ENCODE measurements at places on chromosomes 11 and 22.

DNA sequence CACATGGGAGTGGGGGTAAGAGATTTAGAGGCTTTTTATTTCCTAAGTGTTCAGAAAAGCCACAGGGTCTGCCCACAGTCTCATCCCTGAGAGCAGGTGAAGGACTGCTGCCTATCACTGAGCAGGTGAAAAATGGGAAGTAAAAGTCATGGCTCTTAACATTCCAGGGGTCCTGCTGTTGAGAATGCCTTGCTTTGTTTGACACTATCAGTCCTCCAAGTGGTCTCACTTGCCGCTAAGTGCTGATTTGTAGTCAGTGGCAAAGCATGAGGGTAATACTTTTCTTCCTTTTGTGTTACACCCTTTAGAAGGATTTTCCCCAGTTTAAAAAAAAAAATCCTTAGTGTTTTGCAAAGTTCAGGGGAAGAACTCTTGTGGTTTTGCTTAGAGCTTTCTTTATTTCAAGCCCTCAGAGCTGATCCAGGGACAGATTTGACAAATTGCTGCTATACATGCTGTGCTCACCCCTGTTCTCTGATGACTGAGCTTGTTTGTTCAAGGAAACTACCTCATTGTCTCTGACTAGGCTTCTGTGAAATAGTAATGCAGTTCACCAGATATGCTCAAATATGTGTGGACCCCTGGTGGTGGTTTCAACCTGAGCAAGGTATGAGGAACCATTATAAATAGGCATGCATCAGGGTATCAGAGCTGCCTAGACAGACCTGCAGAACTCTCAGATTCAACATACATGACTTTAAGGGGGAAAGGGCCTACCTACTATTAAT lies 141.0 kb downstream of the ARHGAP42 start:
- DNase-seq: no peak

DNA sequence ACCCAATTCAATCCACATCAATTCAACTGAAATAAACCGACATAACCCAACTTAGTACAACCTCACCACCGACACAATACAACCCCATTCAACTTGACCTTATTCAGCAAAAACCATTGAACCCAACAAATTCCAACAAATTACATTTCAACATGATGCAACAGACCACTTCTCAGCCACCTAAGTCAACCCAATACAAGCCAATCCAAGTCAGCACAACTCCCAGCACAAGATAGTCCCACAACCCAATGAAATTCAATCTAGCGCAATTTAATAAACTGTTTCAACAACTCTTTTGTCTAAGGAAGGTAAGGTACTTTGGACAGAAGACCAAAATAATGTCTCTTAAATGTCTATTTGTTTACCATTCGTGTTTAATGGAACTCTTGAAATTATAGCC lies 226.0 kb downstream of the MIAT start:
- DNase-seq: no peak

- no peak for DNase-seq
Measured at GRCh38 chr11:65576867-65577755, 1.3 kb downstream of the EHBP1L1 start.

- no peak for DNase-seq
Measured at GRCh38 chr11:82041764-82042163, 691.9 kb downstream of the FAM181B start.

GRCh38 chr11:14974515-14975251 lies 2.5 kb upstream of the CALCA start:
- DNase-seq: no peak

DNA sequence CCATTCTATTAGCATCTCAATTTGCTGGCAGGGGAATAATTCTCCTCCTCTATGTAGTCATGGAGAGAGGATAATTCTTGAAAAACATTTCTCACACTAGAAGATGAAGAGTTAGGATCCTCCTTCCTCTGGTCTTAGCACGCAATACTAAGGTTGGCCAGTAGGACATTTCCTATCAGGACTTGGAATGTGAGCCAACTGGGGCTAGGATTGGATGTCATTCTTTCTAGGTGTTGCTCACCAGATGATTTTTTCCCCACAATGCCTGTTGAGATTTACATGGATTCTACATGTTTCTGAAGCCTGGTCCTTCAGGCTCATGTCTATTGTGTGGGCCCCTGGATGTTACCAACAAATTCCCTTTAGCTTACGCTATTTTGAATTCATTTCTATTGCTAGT lies 28.0 kb downstream of the SLN start:
- DNase-seq: no peak

- DNase-seq: no peak
Measured at GRCh38 chr22:47020166-47020565, 257.7 kb downstream of the TBC1D22A start.

GRCh38 chr11:62842171-62842741 lies 2.9 kb upstream of the WDR74 start:
- no peak for DNase-seq

DNA sequence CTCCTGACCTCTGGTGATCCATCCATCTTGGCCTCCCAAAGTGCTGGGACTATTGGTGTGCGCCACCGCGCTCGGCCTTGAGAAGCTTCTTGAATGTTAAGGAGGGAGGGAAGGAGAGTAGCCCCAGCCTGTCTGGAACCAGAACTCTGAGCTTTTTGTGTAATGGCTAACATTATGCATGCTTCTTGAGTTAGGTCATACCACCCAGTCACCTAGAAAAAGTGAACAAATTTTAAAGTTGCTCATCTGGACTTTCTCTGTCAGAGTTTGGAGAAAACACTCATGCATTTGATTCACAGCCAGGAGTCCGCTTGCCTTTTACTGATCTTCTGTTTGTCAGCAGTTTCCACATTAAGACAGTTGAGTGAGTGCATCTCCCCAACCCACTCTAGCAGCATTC lies 82.1 kb downstream of the PPP6R3 start:
- no peak for DNase-seq

DNA sequence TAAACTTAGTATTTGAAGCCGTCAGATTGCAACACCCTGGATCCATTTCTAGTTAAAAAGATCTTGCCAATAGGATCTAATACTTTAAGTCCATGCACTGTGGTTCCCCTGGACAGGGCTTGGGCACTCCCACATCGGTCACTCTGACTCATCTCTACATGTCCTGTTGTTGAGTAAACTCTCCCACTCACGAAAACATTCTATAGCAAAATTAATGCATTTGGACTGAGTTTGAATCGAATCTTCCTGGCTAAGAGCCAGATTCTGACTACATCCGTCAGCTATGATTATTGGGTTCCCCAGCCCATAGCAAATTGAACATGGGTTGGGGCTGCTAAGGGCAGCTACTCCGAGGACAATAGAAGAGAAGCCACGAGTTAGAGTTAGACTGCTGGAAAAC lies 182.1 kb upstream of the SORL1-AS1 start:
- no peak for DNase-seq

DNA sequence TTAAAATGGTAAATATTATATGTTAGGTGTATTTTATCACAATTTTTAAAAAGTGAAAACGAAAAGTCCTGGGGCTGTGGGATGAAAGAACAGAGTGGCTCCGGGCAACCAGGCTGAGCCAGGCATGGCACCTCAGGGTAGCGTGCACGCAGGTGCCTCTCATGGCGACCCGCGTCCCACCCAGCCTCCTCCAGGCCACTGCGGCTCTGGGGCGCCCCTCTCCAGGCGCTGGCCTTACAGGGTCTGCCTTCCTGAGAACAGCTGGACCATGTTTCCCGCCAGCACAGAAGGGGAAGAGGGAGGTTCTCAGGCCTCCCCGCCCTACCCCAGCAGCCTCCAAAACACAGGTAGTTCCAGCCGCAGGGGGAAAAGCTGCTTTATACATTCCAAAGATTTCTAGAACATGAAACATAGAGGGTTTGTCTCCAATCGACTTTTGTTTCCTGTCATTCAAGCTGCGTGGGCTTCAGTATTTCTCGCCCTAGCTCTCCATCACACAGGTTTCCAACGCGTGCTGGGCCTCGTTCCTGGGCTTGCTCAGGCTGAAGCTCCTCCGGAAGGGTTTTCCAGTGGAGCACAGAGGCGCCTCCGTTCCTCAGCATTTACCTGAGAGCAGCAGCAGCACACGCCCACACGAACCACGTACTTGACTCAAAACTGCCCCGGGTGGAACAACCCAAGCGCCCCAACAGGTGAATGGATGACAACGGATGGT lies 10.5 kb downstream of the EHD1 start:
- DNase-seq: no peak

GRCh38 chr11:83054904-83055380 lies 16.8 kb downstream of the RAB30 start:
- DNase-seq: no peak

DNA sequence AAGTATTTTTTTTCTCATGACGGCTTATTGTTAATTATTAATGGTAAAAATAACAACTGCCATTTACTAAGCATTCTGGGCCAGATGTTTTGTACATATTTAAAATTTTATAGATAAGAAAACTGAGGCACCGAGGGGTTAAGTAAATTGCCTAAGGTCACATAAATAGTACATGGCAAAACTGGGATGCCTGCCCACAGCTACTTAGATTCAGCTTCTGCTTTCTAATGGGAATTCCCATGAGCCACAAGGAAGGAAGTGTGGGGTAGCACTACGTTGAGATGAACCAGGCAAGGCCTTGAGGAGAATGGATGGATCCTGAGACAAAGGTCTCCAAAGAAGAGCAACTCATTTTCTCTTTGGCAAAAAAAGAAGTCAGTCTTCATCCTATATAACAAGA lies 11.9 kb upstream of the PHF21A start:
- no peak for DNase-seq

- DNase-seq: no peak
Measured at GRCh38 chr22:30420347-30421125, 5.0 kb upstream of the MTFP1 start.

GRCh38 chr11:36724742-36725385 lies 126.8 kb upstream of the RAG2 start:
- DNase-seq: no peak

GRCh38 chr22:48889209-48889830 lies 938.4 kb downstream of the BRD1 start:
- no peak for DNase-seq

DNA sequence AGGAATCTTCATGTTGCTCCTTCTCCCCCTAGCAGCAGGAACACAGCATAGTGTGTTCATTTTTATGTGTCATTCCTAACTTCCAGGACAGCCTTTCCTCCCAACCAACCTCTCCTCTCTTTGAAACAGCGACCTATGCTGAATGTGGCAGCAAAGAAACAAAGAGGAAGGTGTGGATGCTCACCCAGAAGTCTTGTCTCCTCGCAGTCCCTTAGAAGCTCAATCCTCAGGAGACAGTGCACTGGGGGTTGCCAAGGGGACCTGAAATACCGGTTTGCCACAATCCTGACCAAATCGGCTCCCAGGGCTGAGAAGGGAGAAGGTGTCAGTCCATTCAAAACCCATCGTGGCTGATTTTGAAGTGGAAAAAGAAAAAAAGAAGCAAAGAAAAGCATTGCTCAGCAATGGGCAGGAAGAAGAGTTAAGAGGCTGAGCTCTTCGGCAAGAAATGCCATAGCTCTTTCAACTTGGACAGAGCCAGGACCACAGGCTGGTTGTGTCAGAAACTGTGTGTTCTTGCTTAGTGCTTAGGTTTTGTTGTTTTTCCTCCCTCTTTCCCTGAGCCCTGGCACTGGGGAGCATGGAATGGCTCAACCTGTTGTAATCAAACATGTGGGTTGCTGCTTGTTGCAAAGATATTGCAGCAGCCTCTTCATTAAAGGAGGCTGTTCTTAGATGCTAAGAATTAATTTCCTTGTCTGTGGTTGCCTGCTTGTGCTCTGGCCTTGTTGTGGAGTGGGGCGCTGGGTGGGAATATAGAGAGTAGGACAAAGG lies 30.4 kb upstream of the TENM4 start:
- no peak for DNase-seq

- DNase-seq: no peak
Measured at GRCh38 chr11:83042964-83043711, 28.6 kb downstream of the RAB30 start.

DNA sequence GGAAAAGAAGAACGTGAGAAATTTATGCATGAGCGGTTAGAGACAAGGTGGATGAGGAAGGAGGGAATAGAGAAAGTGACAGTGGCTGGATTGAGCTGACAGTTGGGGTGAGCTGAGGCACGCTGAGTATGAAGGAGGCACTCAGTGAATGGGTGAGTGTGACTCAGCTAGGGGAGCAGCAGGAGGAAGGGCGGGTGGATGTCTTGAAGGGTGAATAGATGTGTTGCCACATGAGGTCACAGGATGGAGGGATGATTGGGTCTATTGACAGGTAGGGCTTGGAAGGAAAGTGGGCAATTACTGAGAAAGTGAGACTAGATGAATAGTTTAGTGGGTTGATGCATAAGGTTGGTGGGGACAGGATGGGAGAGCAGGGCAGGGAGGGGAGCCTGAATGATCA lies 8.0 kb downstream of the IFITM10 start:
- DNase-seq: no peak

DNA sequence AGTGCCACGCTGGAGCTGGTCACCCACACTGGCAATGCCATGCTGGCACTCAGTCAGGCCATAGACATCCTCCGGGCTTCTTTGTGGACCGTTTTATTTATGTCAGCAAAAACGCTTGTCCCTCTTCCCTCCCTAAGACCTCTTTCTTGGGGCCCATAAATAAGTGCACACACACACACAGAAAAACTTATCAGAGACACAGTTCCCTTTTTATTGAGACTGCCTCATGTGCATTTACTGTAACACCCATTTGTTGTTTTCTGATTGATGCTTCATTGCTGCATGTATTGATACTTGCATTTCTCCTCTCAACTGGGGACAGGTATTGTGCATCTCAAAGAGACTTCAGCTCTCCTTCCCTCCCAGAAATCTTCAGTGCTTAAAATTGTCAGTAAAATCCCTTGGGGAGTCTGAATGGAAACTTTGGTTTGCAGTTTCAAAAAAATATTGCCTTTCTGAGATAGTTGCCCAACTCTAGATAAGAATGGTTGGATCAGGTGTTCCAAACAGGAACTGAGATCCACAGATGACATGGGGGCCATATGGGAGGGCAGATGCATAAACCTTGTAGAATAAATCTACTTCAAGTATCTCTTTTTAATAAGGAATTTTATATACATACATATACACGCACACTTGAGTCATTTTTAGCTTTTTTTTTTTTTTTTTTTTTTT lies 50.9 kb downstream of the PPP2R1B start:
- DNase-seq: no peak

DNA sequence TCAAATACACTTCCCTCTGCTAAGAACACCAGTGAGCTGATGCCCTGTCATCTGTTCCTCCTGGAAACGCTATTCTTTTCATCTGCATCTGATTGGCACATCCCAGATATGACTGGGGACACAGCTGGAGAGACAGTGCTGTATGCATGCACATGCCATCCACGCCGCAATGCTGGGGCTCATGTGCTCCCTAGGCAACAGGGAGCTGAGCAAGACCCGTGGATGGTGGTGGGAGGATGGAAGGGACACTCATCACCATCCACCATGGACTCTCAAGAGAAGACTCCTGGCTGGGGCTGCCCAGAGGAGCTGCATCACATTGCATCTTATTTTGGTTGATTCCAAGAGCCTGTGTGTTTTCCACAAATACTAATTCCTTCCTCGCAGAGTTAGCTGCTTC lies 534.9 kb downstream of the OPCML start:
- DNase-seq: no peak

- DNase-seq: no peak
Measured at GRCh38 chr11:120261931-120262330, 22.0 kb downstream of the POU2F3 start.

Measured in stimulated activated CD8-positive, alpha-beta memory T cell treated with anti-CD3 and anti-CD28 coated beads, Interleukin-4, amount 100 ng/mL, for 1 hour (primary cell).